Activated effector memory CD4-positive, alpha-beta T cell treated with Interleukin-2 at 50 U/mL for 16 hours (primary cell): ENCODE measurements at places on chromosomes 2 and 18.

- DNase-seq, result no peak
These were observed 225.3 kb upstream of the VWC2L start for GRCh38 chr2:214185546-214185945.

GRCh38 chr2:42788-43187, 3.5 kb downstream of the FAM110C start:
- DNase-seq, result no peak

- DNase-seq, result no peak
These were observed 29.7 kb upstream of the PIEZO2 start for GRCh38 chr18:11178951-11179549.

DNA sequence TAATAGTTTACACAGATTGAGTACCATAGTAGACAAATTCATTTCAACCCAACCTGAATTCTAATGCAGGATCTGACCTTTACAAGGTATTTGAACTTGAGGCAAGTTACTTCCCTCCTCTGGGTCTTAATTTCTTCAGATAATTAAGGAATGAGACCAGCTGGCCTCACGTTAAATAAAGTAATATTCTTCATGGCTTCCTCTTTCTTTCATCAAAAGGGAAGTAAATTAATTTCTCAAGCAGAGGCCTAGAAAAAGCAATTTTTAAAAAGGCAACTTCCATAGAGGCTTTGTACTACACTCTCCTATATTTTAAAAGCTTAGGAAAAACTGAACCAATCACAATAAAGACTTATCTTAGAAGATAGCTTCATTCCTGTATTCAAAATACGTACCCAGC, 109.2 kb downstream of the EXOC6B start:
- DNase-seq, result no peak

- no peak for DNase-seq
These were observed 32.1 kb upstream of the MAL start for GRCh38 chr2:94993176-94994062.

DNA sequence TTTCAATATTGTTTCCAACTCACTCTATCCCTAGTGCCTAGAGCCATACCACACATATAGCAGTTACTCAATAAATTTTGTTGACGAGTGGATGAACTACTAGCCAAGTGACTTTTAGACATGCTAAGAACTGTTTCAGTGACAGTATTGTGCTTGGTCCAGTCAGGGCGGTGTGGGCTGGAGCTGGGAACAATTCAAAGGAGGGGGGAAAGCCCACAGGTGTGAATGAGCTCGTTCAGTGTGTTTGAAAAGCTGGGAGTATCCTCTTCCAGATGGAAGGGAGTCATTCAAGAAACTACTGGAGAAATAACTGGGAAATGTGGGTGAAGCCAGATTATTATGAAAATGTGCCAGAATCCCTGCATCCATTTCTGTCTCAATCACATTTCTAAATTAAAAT, 1.7 kb upstream of the SERPINE2 start:
- no peak for DNase-seq

GRCh38 chr2:74548900-74549826, 4.6 kb downstream of the LOXL3 start:
- no peak for DNase-seq

DNA sequence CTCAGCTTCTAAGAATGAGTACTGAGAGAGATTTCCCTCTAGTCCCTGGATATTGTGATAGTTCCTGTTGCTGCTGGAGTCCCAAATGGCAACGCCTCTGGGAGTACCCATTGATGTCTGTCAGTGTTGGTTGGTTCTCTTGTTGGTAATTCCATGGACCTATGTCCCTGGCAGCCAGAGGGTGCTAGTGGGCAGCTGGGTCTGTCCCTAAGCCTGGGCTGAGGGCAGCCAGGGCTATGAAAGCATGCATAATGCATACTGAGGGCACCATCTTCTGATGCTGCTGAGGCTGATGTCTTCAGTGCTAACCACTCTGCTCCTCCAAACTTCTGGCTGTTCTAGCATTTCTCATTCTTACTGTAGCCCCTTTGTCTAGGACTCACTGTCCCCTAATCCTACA, 35.9 kb downstream of the NABP1 start:
- DNase-seq, result no peak

DNA sequence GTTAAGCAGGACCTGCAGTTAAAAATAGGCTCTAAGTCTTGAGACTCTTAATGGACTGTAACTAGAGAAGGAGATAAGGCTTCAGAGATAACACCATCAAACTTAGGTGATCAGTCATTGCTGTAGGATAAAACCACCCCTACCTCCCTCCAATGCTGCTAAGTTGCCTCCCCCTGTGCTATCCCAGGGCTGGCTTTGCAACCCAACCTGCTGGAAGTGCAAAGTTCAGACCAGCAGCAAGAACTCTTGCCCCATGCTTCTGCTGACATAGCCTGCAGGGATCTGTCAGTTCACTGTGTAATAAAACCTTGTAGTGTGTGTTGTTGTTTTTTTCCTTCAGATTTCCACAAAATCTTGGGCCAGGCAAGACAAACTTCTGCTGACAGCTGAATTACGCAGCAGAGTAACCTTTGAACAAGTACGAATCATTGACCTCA, 57.4 kb upstream of the EPB41L3 start:
- DNase-seq, result no peak

- no peak for DNase-seq
These were observed 290.8 kb downstream of the SLC4A3 start for GRCh38 chr2:219918254-219918653.

GRCh38 chr18:13823707-13824395, at the start of gene MC5R:
TSS of gene MC5R (plus strand) at chr18:13824149. CDS start at chr18:13825766, 1,617 bp downstream.
- DNase-seq, result peak; percentile 52

- no peak for DNase-seq
These were observed 96.0 kb upstream of the MYCN start for GRCh38 chr2:15844211-15844801.

- DNase-seq, result no peak
These were observed 20.5 kb downstream of the ADAM17 start for GRCh38 chr2:9535177-9535576.

- DNase-seq, result no peak
These were observed 41.8 kb upstream of the NAB1 start for GRCh38 chr2:190607014-190607597.

GRCh38 chr2:241912021-241912555, 42.6 kb downstream of the RTP5 start:
- no peak for DNase-seq

- no peak for DNase-seq
These were observed 147.1 kb downstream of the WDSUB1 start for GRCh38 chr2:159139216-159139933.

GRCh38 chr18:33239298-33239697, 201.2 kb downstream of the CCDC178 start:
- DNase-seq, result no peak

DNA sequence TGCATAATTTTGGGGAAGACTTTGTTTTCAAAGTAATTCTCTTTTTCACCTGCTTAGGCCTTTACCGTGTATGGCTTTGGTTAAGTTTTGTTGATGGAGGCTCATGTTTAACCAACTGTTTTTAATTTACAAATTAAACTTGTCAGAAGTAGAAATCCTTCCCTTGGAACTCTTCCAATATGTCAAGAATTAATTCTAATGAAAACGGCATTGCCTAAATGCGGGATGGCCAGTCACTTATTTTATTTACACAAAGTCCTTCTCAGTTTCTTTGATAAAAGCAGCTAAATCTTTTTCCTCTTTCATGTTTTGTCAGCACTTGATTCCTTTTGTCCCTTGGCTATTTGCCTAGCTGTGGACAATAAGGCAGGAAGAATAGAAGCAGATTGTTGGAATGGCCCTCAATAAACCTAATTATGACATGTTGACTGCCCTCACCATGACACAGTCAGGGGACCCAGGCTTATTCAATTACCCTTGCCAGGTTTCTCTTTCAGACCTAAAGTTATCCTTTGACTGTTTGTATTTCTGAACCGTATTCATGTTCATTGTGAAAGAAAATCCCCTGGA, 26.3 kb downstream of the PAX3 start:
- no peak for DNase-seq

GRCh38 chr2:53690876-53691275, 76.7 kb upstream of the CHAC2 start:
- no peak for DNase-seq

DNA sequence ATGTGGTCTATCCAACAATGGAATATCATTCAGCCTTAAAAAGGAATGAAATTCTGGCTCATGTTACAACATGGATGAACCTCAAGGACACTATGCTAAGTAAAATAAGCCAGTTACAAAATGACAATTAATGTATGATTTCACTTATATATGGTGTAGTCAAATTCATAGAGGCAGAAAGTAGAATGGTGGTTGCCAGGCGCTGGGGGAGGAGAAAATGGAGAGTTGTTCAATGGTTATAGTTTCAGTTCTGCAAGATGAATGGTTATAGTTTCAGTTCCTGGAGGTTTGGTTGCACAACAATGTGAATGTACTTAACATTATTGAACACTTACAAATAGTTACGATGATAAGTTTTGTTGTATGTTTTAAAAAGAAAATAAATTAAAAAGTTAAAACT, 79.2 kb upstream of the IL1R2 start:
- no peak for DNase-seq

DNA sequence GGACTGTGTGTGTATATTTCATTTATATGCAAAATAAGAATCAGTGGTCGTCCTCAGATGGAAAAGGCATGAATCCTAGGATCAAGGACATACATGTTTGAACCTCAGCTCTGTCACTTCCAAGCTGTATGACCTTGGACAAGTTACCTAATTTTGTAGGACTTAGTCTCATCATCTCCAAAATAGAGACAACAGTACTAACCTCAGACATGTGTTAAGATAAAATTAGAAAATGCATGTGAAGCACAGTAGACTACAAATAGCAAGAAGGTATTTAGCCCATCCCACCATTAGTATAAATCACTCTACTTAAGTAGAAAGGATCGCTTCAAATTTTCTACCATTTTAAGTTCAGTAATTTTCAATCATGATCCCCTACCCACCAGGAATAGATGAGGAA, 309.8 kb downstream of the ZEB2 start:
- no peak for DNase-seq

- no peak for DNase-seq
These were observed 177.1 kb downstream of the FAM210A start for GRCh38 chr18:13548966-13549879.

DNA sequence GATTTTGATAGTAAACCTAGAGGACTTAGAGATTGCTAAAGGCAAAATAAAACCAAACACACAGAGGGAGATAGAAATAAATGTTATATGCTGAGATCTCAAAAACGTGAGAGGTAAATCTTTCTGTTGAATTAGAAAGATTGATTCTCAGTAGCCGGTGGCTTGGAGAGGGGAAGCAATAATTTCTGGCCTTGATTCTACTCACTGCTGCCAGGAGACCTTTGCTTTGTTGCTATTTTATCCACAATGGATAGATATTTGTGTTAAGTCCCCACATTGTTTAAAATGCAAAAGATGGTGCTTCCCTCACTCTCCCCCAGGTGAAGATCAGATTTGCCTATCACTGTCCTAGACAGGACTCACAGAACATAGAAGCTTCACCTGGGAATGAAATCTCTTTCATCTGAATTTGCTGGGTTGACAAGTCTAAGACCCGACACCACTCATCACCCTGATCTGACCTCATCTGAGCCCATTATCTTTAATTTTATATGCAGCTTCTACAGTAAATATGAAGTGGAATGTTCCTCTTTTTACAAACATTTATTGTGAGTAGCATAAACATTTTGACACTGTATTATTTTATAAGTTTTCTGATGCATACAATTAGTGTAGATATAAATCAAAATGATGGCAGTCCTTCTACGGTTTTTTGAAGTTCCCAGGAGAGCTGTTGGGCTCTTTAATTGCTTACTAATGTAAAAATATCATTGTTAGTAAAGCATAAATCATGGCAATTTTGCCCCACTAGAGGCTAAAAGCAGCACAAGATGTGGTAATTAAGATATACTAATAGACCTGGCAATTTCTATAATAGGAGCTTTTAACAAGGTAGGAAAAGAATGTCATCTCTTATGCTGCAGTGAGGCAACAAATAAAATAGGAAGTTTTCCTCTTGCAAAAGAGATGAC, 149.7 kb downstream of the DCC start:
- DNase-seq, result no peak

DNA sequence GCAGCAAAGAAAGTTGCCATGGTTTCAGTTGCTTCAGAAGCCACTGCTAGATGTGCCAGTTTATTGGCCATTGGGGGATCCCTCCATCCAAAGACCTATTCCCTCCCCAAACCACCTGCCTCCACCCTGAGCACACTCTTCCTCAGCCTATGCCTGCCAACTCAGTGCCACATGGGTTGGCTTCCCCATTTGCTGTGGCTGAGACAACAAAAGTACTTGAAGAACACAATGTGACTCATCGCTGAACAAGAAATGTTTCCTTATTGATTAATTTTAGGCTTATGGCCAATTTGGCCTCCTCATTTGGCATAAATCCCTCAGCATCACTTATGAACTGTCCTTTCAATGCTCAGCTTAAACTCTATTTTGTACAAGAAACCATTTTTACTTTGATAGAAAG, 215.9 kb downstream of the TMEM247 start:
- DNase-seq, result no peak

GRCh38 chr2:215699018-215699417, 263.1 kb upstream of the FN1 start:
- no peak for DNase-seq

DNA sequence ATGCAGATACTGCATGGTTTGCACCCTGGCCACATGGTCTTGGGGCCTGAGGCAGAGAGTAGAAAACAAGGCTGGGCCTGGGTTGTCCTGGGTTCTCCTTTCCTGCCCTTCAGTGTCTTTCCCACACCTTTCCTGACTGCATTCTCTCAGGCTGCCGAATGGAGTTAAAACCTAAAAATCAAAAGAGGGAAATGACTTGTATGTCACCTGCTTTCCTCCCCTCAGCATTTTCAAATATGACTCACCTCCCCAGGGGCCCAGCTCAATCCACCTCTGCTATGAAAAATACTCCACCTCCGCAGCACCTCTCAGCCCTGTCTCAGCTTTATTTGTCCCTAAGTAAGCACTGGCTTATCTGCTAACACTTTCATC, 457.8 kb upstream of the MEX3C start:
- DNase-seq, result no peak

DNA sequence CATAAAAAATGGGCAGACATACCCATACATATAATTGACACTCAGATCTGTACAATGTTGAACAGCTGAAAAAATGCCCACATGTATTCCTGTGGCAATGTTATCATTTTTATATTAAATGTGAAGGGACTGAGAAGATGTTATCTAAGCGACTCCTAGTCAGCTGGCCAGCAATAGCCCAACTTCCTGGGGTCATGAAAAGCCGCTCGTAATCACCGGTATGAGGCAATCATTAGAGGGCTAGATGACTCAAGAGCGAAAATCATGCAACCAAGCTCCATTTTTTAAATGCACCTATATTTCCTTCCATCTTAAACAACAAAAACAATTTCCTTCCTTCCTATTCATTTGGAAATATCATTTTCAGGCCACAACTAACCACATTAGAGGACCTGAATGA, 274.6 kb upstream of the CCDC68 start:
- DNase-seq, result no peak

GRCh38 chr2:68784188-68784587, 49.6 kb downstream of the ARHGAP25 start:
- DNase-seq, result no peak

GRCh38 chr2:238231251-238231793, 8.5 kb downstream of the HES6 start:
- peak; percentile 73 for DNase-seq

- DNase-seq, result no peak
These were observed 119.7 kb upstream of the RMP24 start for GRCh38 chr18:35852786-35853185.

- no peak for DNase-seq
These were observed 14.2 kb downstream of the GPATCH11 start for GRCh38 chr2:37098416-37099118.
